ENCODE measurements at places on chromosomes 11 and 22.

GRCh38 chr11:93295921-93296575, 34.5 kb upstream of the DEUP1 start:
- no peak for DNase-seq

- no peak for DNase-seq
These were observed 118.3 kb downstream of the CYP2R1 start for GRCh38 chr11:14773755-14774154.

- no peak for DNase-seq
These were observed 4.1 kb downstream of the PITPNM1 start for GRCh38 chr11:67500831-67501715.

GRCh38 chr22:19201130-19201868, 22.8 kb upstream of the SLC25A1 start:
- no peak for DNase-seq

GRCh38 chr11:38646382-38646781, 2048.3 kb upstream of the RAG2 start:
- no peak for DNase-seq

- no peak for DNase-seq
These were observed 8.9 kb upstream of the TMEM9B start for GRCh38 chr11:8973121-8973520.

GRCh38 chr11:66595245-66595904, 2.4 kb downstream of the CCS start:
- no peak for DNase-seq

GRCh38 chr11:104118105-104118744, 45.7 kb downstream of the PDGFD start:
- no peak for DNase-seq

DNA sequence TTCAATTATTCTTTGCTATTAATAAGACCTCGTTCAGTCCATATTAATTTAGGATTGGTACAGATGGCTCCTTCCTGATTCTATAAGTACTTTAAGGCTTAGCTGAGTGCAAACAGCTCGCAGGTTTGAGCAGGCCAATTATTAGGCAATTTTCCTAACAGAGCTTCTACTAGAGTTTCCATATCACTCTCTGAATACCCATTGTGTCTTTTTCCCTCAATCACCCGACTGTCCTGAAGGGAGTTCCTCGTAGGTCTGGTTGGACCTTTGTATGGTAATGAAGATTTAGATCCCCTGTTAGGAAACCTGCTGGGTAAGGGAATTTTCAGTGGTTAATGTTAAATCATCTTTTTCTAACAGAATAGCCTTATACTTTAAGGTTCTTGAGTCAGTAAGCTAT, 61.1 kb downstream of the ARHGAP42 start:
- DNase-seq = no peak

- no peak for DNase-seq
These were observed 533 bp downstream of the SERGEF start for GRCh38 chr11:18012122-18012905.

DNA sequence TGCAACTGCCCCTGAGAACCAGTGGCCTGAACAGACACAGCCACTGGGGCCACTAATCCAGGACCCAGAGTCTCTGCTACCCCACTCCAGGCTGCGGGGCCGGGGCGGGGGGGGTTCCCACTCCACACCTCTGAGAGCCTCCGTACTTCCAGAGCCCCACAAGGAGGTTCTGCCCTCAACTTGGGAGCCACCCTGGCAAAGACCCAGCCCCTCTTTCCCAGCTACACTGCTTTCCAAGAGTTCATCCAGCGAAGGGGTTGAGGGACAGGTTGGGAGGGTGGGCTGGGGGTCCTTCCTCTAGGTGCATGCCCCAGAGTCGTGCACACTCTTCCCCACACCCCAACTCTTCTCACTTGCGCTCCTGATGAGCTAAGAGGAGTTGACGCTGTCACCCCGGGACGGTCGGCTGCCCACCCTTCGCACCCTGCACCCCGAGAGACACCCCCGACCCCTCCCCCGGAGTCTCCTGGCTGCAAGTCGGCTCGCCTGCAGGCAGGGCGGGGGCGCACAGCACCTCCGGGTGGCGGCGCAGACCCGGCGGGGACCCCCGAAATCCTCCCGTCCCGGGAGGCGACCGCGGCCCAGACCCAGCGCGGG, 531 bp downstream of the RAB3IL1 start:
- no peak for DNase-seq

GRCh38 chr11:134260503-134260902, 7.1 kb downstream of the ACAD8 start:
- DNase-seq = no peak

DNA sequence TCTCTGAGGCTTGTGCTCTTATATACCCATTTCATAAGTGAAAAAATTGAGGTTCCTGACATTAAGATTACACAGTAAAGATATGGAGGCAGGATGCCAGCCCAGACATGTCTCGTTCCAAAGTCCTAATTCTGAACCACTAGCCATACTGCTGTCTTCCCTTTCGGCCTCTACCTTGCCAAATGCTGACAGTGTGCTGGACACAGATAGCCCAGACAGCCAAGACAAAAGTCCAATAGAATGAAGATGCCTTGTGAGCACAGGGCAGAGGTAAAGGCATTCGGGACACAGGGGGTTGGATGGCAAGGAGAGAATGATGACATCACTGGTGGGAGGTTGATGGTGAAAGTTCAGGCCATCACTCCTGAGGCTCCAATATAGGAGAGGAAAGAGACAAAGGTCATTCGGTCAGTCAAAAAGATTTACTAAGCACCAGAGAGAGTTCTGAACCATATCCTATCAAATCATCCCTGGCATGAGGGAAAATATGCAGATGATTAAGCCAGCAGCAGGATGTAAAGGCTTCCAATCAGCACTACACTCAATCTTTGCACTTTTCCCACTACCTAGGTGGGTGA, 174.0 kb upstream of the MTMR2 start:
- DNase-seq = no peak

GRCh38 chr22:24412274-24412673, 15.1 kb upstream of the ADORA2A start:
- DNase-seq = no peak

- DNase-seq = no peak
These were observed 191.7 kb downstream of the ST3GAL4 start for GRCh38 chr11:126547161-126547560.

DNA sequence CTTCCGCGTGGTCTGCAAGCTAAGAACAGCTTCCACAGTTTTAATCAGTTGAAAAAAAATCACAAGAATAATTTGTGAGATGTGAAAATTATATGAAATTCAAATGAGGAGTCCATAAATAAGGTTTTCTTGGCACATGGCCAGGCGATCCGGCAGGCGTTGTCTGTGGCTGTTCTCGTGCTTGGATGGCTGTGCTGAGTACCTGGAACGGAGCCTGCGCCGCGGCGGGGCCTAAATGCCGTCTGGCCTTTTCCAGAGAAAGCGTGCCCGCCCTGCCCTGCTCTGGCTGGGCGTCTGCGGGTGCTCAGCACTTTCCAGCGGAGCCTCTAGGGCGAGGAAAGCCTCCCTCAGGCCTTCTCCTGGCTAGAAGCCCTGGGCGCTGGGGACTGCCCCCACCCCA, 41.8 kb downstream of the OSBPL5 start:
- DNase-seq = no peak

- DNase-seq = no peak
These were observed 1.4 kb upstream of the KCNQ1OT1 start for GRCh38 chr11:2701230-2701629.

DNA sequence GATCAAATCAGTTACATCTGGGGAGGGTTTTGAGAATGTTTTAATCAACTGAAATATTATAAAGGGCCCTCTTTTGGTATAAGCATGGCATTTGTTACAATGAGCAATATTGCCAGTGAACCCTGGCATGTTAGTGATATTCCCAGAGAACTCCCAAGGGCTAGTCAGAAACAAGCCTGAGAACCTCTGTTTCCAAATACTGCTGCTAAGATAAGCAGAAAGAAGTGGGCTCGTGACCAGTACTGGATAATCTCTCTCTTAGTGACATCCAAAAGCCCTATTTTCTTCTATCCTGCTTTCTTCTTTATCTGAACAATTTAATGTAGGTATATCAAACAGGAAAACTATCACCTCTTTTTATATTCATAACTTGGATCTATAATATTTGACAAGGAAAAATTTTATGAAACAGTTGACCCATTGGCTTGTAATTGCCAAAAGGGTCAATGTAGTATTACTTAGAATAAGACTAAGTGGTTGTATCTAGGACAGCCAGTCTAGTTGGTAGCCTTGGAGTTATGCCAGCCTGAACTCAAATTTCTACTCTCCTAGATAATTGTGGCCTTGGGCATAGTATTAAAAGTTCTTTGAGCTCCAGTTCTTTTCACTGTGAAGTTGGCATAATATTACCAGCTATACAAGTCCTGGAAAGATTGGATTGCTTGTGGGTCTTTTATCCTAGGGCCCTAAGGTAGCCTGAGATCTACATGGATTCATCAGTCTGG, 15.7 kb downstream of the CAT start:
- DNase-seq = no peak

- no peak for DNase-seq
These were observed 32.1 kb downstream of the IFT27 start for GRCh38 chr22:36743591-36744412.

- DNase-seq = no peak
These were observed 17.8 kb downstream of the KCTD17 start for GRCh38 chr22:37069319-37069718.

DNA sequence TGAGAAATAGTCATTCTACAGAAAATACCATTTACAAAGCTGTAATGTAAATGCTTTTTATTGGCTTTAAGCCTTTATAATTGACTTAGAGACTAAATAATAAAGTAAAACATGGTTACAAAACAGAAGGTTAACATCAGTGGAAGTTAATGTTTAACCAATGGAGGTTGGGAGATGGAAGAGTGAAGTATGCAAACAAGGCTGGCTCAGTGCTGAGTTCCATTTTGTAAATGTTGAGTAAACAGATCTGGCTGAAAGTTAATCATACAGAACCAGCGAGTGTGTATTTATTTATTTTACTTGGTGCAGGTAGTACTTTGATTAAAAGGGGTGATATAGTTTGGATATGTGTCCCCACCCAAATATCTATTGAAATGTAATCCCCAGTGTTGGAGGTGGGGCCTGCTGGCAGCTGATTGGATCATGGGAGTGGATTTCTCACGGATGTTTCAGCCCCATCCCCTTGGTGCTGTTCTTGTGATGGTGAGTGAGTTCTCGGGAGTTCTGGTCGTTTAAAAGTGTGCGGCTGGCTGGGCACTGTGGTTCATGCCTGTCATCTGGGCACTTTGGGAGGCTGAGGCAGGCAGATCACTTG, 827.4 kb downstream of the OPCML start:
- DNase-seq = no peak

DNA sequence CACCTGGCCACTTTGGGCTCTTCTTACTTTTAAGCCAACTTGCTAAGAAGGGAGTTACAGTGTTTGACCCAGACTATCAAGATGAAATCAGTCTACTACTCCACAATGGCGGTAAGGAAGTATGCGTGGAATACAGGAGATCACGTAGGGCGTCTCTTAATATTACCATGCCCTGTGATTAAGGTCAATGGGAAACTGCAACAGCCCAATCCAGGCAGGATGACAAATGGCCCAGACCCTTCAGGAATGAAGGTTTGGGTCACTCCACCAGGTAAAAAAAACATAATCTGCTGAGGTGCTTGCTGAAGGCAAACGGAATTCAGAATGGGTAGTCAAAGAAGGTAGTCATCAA, 1.0 kb upstream of the YPEL4 start:
- no peak for DNase-seq

GRCh38 chr11:128840137-128840536, 27.0 kb downstream of the KCNJ1 start:
- DNase-seq = no peak

Data from brain pericyte (primary cell).